ENCODE measurements at places on chromosomes 3 and 15.

- H3K36me3 ChIP-seq = no peaks in the 10 kb centered on the region
- DNase-seq = peak; percentile 30
- peak overlapping the region; percentile 32 for H3K27ac ChIP-seq
Observed at GRCh38 chr15:61084944-61085367, 144.1 kb downstream of the RORA start.

DNA sequence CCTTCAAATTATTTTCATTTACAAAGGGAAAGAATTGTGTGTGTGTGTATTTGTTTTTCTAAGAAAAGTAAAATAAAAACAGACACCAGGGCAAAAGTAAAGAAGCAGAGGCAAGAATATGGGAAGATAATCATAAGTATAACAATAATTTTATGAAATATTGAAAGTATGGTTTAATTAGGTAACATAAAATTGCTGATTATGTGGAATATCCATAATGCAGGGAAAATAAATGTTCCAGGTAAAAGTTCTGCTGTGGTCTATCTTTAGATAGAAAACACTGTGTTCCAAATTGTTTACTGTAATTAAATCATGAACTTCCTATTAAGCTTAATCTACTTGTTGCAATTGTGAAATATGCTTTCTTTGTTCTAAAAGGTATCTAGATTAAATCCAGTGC, 25.7 kb upstream of the KCNMB2 start:
- H3K4me1 ChIP-seq = no peaks in the 10 kb centered on the region
- no peak for DNase-seq
- H3K27ac ChIP-seq = no peak overlapping the region
- no peaks in the 10 kb centered on the region for H3K27me3 ChIP-seq

DNA sequence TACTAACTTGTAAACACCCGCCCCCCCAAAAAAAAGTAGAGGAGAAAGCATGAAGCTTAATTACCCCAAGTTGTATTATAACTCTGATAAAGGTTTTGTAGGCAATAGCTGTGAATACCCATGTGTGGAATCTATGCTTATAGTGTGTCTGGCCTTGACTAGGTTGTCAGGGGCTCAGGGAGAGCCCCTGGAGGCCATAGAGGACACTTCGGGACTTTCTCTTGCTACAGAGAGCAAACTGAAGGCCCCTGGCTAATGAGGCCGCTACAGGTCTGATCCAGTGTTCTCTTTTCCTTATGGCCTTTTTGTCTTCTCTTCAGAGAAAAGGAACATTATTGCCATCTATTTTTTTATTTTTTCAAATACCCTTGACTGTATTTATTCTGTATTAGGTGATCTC, 19.1 kb upstream of the SCAANT1 start:
- no peak overlapping the region for H3K4me3 ChIP-seq
- H3K36me3 ChIP-seq = peaks cover 12% of the 10 kb centered on the region
- no peaks in the 10 kb centered on the region for H3K27me3 ChIP-seq
- no peak for DNase-seq
- H3K4me1 ChIP-seq = no peaks in the 10 kb centered on the region
- H3K27ac ChIP-seq = no peak overlapping the region

GRCh38 chr3:159953325-159954085, 35.1 kb upstream of the IL12A start:
- H3K27ac ChIP-seq = no peak overlapping the region
- no peaks in the 10 kb centered on the region for H3K36me3 ChIP-seq
- no peaks in the 10 kb centered on the region for H3K27me3 ChIP-seq
- no peaks in the 10 kb centered on the region for H3K4me1 ChIP-seq
- no peak overlapping the region for H3K4me3 ChIP-seq
